Nucleus accumbens (tissue), 56 donors: ENCODE measurements at places on chromosomes 11 and 22.

- DNase-seq, result no peak
Observed at GRCh38 chr22:27719535-27720227, 81.9 kb downstream of the MN1 start.

- no peak for DNase-seq
Observed at GRCh38 chr11:115222218-115222862, 281.9 kb downstream of the CADM1 start.

DNA sequence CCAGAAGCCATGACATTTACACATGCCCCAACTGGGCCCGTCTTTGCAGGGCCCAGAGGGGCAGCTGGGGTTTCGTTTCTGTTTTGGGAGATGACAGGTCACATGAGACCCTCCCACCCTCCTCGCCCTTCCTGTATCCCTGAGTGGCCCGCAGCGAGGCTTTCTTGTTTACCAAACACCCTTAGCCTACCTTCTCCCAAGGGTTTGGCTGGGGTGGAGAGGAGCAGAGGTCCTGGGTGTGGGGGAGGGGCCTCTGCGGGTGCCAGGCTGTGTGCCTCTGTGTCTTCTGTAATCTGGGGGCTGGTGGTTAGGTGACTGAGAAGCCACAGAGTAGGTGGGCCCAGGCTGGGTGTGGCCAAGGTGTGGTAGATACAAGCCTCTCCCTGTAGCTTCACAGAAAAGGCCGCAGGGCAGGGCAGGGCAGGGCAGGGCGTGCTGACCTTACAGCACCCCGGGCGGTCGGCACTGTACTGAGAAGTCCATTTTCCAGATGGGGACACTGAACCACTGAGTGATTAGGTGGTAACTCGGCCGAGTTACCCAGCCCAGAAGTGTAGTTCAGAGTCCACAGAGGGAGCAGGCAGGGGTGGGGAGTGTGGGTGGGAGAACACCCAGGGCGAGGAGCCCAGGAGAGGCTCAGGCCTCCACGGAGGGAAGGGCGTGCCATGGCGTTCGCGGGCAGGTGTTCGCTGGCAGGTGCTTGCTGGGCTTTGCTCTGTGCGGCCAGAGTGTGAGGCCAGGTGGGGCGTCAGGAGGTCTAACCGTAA is 8.7 kb downstream of the PRR5 start:
- DNase-seq, result no peak

- no peak for DNase-seq
Observed at GRCh38 chr22:26238596-26238995, 69.3 kb downstream of the SEZ6L start.

DNA sequence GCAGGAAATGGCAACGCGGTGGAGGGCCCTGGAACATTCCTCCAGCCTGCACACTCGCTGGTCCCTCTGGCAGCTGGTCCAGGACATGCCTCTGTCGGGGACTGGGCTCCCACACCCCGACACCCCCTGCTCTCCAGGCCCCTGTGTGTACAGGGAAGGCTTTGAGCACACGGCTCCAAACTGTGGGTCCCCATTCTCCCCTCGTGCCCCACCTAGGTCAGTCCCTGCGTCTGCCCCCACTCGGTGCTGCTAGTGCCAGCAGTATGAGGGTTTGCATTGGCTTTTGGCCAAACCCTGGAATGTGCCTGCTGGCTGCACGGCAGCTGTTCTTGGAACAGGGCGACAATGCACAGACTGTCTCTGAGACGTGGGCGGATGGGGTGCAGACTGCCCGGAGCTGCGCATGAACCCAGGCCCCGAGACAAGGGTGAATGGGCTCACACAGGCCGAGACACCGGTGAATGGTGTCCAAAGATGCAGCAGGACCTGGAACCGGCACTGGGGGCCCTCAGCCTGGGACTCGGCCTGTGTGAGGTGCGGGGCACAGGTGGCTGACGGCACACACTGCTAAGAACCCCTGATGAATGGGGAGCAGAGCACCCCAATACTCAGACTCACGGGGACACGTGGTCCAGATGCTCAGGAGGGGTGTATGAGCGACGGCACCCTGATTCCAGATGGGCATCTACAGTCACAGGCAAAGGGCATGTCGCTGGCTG is 7.5 kb upstream of the SYT8 start:
- DNase-seq, result peak; percentile 33

DNA sequence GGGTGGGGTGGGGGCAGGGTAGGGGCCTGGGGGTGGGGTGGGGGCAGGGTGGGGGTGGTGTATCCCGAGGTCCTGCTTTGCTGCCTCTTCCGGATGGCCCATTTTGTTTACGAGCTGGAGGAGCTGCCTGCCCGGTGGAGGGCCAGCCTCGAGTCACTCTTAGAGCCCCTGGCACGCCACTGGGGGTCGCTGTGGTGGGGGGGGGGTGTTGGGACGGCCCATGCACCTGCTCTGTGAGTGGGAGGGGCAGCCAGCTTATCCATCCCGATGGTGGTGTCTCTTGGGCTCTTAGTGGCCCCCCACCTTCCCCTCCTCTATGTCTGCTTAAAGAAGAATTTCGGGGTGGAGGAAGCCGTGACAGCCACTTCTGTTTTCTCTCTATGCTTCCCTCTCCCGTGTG is 24.6 kb downstream of the MRGPRD start:
- DNase-seq, result no peak

DNA sequence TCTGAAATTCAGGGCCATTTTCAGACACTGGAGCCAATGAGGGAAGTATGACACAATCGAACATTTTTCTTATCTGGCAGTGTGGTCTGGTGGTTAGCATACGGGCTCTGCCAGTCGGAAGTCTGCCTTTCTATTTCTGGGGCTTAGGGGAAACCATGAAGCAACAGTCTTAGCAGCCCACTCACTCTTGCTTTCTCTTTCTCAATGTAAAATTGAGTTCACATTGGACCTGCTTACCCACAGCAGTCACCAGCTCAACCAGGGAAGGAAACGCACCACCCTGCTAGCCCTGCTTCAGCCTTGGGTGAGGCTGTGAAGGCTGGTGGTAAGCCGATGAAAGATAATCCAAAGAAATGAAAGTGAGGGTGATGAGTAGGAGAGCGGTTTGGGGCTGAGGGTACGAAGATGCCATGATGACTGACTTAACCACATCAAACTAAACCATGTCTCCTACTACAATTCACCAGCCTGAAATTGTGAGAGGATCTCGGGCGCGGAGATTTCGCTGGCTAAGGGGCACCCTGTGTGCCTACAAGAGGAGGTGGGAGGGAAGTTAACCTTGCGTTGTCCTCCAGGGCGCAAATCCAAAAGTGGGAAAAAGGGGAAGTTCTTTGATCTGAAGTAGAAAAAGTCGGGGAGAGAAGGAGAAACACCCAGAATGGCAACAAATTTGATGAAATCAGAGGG is 2.0 kb upstream of the LMO2 start:
- no peak for DNase-seq

DNA sequence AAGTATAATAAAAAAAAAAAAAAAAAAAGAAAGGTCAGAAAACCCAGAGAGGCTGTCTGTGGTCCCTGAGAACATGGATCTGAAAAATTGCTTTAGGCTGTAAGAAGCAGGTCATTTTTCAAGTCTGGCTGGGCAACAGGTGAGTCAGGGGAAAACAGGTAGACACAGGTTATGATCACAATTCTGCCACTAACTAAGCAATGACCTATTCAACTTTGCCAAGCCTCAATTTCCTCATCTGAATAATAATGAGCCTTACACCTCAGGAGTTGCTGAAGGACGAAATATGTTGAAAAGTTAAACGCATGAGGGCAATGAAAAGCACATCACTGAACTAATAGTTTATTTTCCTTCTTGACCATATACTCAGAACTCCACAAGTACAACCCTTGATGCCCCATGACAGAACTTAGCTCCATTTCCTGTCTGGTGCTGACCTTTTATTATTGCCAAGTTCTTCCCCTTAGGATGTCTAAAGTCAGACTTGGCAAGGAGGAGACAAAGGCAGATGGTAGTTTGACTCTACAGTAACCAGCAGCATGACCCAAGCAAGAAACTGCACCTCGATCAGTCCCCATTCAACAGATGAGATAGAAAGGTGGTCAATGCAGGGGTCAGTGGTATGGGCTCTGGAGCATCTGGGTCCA is 93.6 kb downstream of the SYN3 start:
- no peak for DNase-seq

GRCh38 chr11:5930614-5931013 is 11.4 kb upstream of the OR56A3 start:
- no peak for DNase-seq

- no peak for DNase-seq
Observed at GRCh38 chr11:30595934-30596333, 9.8 kb upstream of the MPPED2 start.

DNA sequence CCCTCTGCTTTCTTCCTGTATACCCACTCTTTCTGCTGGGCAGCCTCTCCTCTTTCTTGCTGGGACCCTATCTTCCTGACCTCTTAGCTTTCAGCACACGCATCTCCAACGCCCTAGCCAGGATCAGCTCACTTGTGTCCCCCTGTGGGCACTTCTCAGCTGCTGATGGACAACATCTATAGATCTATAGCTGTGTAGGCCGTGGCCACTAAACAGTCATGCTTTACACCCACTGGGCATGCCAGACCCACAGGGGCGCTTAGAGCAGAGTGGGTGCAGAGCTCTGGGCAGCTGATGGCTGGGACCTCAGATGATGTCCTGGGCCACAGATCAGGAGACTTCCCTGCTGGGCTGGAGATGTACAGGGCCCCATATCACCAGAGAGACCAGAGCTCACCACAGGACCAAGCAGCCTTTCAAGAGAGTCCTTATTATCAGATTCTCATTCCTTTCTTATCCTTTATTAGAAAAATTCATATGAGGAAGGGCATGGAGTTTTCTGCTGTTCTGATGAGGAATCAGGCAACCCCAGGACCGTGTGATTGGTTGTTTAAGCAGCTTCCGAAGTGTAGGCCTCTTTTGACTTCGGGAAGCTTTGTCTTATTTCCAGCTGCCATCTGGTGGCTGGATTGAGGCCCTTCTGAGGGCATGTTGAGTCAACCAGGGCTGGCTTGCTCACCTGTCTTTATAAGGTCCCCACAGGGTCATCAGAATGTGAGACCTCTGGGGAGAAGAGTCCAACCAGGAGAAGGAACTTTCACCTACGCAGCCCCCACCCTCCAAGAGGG is 60.5 kb downstream of the OSBP2 start:
- peak; percentile 45 for DNase-seq

- DNase-seq, result no peak
Observed at GRCh38 chr11:128737704-128738103, 43.8 kb downstream of the FLI1 start.

- DNase-seq, result no peak
Observed at GRCh38 chr11:96267496-96268032, 75.4 kb downstream of the MAML2 start.

DNA sequence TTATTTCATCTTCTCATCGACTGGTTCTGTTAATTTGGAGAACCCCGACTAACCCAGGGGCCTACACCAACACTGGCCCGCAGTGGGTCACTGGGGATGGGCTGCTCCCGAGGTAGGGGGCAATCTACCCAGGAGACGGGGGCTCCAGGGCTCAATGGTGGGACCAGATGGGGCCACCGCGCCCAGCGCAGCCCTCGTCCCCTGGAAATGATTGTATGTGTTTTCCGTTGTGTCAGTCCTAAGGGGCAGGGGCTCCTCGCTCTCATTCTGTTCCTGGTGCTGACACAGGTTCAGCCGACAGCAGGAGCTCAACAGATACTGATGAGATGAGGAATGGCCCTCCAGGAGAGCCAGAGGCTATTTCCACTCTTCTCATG is 20.7 kb downstream of the A4GALT start:
- no peak for DNase-seq
